NCI-H1694 treated with DMSO at 0.1 percent for 48 hours (cell line): ENCODE measurements at places on chromosomes 11 and 22.

DNA sequence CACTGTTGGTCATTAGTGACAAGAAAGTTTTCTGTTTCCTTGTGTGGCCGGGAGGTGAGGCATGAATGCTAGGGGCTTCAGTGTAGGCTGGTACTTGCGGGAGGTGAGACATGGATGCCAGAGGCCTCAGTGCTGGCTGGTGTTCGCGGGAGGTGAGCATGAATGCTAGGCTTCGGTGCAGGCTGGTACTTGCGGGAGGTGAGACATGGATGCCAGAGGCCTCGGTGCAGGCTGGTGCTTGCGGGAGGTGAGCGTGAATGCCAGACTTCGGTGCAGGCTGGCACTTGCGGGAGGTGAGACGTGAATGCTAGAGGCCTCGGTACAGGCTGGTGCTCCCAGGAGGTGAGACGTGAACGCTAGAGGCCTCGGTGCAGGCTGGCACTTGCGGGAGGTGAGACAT is 48.4 kb downstream of the ANO1 start:
- no peak for DNase-seq

DNA sequence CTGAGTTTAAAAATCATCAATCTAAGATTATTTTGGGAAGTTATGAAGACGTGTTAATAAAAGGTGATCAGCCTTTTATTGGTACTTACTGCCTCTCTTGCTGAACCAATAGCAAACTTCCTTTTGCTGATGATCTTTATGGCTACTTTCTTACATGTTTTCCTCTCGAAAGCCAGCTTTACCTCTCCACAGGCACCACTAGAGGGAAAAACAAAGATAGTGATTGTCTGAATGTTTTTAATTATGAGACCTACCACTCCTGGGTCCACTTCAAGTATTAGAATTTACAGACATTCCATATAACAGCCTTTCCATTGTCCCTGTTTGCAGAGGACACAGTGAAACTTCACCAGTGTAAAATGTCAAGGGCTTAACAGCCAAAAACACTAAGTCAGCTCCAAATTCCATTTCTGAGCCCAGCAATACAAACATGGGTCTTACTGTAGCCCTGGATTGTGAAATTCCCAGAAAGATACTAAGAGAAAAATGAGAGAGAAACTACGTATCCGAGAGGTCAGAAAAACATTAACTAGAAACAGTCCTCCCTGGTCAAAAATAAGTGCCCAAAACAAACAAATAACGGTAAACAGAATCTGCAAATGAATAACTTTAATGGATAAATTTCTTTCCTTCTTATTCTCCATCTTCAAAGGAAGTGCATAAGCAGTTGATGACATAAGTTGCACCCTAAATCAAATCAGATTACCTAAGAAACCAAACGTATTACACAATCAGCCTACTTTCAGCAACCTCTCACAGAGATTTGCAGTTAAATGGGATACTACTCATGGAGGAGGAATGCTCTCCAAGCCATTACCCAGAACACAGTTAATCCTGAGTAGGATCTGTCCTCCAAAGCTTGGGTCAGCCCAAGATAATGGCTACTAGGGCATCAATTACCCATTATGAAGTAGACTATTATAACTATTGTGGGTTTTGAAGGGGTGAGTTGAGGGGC is 29.5 kb downstream of the CHEK2 start:
- DNase-seq = no peak

DNA sequence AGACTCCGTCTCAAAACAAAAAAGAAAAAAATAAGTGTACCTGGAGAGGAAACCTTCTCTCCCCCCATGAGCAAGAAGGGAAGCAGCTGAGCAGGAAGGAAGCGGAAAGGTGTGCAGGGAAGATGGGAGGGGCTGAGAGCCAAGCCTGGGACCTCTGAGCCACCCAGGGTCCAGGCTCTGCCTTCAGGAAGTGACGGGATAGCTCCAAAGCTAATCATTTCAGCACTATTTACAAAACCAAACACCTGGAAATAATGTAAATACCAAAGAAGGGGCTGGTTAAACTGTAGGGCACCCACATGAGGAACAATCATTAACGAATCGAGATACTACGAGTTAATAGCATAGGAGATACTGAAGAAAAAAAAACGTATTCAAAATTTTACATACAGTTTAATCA is 27.9 kb downstream of the ARRB1 start:
- DNase-seq = no peak

GRCh38 chr22:49599691-49600455 is 227.8 kb downstream of the BRD1 start:
- DNase-seq = no peak

- no peak for DNase-seq
Observed at GRCh38 chr11:108160970-108161566, 39.7 kb downstream of the ACAT1 start.

- DNase-seq = no peak
Observed at GRCh38 chr22:45318558-45319323, 9.0 kb downstream of the FAM118A start.

- DNase-seq = no peak
Observed at GRCh38 chr11:3194016-3194816, 24.4 kb downstream of the MRGPRG start.

- no peak for DNase-seq
Observed at GRCh38 chr11:130070109-130070845, 583 bp downstream of the APLP2 start.

DNA sequence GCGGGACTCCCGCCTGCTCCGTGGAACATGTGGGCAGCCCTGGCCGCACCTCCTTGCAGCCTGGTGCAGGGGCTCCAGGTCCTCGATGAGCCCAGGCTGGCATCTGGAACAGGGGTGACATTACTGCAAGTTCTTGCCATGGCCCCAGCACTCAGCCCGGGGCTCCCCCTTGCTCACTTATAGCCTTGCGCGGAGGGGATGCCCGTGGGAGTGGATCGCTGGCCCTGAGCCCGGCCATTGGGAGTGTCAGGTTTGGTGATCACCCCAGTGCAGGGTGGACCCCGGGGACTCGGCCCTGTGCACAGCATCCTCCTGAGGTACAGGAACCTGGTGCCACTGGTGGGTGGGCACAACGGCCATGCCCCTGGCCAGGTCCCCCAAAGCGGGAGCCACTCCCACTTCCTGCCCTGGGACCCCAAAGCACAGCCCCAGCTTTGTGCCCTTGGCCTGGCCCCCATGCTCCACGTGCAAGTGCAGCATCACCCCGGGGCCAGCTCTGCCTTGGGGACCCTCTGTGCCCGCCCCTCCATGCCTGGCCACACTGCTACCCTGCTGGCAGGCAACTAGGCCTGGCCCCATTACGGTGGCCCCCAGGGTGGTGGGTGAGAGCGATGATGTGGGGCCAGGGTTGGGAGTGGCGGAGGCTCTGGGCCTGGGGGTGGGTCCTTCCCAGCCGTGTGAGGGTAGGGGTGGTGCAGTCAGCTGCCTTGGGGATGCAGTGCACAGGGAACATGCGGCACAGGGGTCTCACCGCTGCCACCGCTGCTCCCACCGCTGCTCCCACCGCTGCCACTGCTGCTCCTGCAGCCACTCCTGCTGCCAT is 439.8 kb downstream of the TBC1D22A start:
- DNase-seq = no peak

DNA sequence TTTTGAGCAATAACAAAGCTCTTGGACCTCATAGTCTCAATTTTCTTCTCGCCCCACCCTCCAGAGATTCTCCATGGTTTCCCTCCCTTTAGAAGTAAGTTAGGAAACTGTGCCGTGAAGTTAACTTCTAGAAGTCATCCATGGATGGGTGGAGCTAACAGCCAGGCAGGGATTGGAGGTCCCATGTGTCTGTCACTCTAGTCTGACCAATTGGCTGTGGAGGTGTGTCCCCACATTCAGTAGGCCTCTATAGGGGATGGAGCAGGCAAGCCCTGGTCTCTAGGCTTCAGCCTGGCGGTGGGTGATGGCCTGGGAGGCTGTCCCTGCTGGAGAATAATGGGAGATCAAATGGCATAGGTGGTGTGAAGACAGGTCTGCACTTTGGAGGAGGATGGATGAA is 50.7 kb downstream of the TP53I11 start:
- no peak for DNase-seq

GRCh38 chr11:47276923-47277322 is 7.0 kb downstream of the MADD start:
- no peak for DNase-seq

DNA sequence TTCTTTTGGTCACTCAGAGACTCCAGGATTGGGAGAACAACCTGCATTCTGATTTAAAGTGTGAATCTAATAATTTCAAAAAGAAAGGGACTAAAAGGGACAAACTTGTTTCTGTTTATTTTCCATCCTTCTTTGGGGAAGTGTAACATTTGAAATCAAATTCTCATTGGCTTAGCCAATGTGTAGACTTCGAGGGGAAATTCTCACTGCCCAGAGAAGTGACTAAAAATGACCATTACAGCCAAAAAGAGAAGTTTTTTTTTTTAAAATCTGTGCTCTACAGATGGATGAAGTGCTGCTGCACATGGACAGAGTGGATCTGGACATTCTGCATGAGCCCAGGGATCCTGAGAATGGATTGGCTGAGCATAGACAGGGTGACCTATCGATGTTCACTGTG is 49.4 kb upstream of the ELF5 start:
- DNase-seq = no peak

DNA sequence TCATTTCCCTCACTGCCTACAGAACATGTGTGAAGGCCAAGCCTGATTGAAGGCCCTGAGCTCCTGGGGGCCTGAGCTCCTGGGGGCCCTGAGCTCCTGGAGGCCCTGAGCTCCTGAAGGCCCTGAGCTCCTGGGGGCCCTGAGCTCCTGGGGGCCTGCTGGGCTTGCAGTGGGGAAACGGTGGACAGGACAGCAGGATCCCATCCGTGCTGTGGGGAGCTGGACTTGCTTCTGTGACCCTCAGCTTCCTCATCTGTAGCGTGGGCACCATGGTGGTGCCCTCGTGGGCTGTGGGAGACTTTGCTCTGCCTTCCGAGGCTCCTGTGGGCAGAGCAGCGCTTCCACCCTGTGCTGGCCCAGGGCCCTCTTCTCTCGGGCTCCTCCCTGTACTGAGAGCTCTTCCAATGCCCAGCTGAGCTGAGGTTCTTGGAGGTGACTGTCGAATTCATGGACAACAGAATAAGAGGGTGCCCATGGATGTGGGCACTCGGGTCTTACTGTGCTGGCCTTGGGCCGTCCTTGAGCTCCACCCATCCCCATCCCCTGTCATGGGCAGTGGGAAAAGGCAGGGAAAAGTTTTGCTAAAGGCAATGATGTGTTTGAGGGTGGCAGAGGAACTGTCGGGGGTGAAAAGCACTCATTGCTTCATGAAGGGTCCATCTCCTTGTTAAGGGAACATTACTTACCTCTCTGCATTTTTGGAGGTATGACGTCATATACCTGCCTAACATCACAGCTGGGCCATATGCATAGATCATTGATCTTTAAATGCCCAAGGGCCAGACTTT is 786.7 kb downstream of the TBC1D22A start:
- DNase-seq = no peak

DNA sequence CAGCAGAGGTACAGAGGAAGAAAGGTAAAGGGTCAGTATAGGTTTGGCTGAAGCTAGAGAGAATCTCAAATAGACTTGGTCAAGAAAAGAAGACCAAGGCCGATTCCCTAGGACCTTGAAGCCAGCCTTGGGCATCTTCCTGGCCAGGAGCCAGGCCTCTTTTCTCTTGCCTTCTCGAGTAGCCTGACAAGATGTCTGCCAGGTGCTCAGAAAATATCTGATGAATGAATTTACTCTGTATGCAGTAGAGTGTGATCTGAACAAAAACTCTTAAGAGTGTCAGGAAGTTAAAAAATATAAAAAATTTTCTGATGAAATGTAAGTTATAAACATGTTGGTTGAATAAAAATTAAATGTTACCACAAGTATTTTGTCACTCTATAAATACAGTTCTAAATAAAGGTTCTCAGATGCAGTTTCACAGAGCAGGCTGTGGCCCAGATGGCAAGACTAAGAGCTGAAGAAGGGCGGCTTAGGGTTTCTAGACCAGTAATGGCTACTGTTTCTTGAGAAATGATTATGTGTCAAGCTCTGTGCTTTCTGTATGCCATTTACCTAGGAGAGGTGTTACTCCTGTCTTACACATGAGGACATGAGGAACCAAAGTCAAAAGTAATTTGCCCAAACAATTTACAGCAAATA is 98.1 kb downstream of the ATXN10 start:
- DNase-seq = no peak

DNA sequence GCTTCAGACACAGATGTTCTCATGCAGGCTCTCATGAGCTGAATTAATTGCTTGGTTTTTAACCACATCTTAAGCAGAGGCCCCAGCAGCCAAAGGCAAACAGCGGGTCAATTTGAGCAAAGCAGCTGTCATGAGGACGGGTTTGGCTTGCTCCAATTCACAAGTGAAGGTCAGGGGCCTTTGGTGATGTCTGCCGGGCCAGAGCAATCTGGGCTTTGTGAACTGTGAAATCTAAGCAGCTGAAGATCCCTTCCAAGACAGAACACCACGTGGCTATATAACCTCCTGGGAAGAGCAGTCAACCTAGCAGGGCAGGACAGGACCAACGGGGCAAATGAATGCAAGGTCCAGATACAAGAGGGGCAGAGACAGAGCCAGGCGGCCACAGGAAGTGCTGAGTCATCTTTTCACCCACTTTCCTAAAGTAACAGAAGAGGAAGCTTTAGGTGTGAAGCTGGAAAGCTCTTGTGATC is 187.3 kb upstream of the B3GAT1 start:
- DNase-seq = no peak

- DNase-seq = no peak
Observed at GRCh38 chr11:130815097-130815802, 101.0 kb downstream of the SNX19 start.

DNA sequence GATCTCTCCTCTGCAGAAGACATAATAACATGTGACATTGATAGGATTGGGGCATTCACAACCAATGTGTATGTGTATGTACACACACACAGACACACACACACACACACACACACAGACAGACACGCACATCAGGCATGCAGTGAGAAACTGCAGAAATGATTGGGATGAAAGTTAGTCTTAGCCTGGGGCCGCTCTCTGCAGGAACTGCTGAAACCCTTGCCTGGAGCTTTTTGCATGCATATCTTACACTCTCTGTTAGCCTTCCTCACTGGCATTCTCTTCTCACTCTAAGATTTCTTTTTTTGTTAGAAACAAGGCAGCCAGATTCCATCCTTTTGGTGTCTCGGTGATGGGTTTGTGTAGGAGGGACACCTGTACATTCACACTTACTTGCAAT is 337.9 kb downstream of the NELL1 start:
- DNase-seq = no peak

- DNase-seq = no peak
Observed at GRCh38 chr22:20857247-20857643, 1.4 kb downstream of the PI4KA start.

DNA sequence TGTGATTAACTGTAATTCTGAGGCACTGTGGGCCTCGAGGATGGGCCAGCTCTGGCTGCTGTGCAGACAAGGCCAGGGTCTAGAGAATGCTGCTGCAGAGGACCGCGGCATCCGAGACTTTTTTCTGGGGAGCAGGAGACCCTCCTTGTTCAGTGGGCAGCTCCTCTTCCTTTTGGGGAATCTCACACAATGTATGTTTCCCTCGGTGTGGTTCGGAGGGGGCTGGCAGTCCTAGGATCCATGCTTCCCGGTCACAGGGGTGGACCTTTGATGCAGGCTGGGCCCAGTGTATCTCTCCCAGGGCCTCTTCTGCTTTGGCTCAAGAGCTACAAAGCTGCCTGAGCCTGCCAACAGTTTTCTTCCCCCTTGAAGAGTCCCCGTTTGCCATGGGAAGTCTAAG is 31.5 kb downstream of the MYEOV start:
- DNase-seq = no peak
